ENCODE measurements at places on chromosomes 1 and 21.

DNA sequence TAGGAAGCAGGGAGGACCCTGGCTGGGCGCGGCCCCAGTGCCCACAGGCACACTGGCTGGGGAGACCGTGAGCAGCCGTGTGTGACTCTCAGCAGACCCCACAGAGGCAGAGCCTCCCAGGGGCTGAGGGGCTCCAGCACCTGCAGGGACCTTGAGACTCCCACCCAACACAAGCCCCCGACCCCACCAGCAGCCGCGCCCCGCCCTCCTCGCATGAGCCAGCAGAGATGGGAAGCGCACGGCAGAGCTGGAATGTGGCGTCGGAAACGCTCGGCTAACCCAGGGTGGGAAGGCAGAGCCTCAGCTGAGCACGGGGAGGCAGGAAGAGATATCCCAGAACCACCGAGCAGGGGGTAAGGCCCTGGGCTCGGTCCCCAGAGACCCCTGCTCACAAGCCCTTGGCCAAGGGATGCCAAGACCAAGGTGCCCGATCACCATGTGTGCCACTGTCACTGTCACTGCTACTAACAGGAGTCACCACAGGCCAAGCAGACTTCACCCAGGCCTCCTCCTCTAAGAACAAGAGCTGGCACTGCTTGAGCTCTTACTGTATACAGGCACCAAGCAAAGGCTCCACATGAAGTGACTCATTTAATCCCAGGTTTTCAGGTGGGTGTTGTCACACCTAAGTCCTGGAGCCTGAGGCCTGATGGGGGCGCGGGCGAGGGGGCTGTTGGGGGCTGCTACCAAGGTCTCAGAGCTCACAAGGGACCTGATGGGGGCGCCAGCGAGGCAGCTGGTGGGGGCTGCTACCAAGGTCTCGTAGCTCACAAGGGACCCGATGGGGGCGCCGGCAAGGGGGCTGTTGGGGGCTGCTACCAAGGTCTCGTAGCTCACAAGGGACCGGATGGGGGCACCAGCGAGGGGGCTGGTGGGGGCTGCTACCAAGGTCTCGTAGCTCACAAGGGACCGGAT lies 20.1 kb downstream of the MEGF6 start:
- DNase-seq = no peak

DNA sequence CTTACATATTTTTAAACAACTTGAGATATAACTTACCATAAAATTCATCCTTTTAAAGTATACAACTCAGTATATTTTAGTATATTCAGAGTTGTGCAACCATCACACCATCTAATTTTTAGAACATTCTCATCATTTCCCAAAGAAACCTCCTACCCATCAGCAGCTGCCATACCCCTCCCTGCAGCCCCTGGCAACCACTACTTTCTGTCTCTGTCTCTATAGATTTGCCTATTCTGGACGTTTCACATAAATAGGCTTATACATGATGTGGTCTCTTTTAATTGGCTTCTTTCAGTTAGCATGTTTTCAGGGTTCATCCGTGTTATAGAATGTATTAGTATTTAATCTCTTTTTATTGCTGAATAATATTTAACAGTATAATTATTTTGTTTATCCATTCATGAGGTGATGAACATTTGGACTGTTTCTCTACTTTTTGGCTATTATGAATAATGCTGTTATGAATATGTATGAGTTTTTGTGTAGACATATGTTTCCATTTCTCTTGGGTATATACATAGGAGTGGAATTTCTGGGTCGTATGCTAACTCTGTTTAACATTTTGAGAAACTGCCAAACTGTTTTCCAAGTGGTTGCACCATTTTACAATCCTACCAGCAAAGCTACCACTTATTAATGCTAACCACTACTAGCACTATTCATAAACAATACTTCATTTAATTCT lies 29.5 kb downstream of the WDR26 start:
- DNase-seq = no peak

DNA sequence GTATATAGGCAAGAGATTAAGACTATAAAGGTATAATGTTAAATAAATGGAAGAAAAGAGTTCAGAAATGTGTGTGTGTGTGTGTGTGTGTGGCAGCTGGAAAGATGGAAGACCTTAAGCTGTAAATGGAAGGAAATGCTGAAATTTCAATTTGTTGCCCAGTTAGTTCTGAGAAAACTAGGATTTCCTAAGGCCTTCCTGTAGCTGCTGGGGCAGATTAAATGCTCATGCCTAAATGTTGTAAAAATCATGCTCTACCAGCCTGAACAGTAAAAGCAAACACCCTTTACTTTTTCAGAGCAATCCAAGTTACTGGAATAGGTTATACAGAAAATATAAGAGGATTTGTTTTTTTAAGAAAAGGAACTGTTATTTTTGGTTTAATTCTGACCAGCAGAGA lies 8.3 kb downstream of the ADCY10 start:
- DNase-seq = no peak

- DNase-seq = peak; percentile 54
These were observed 156.4 kb downstream of the PTPRU start for GRCh38 chr1:29392486-29393450.

- no peak for DNase-seq
These were observed 1156.3 kb upstream of the B3GALT2 start for GRCh38 chr1:194342484-194343262.

DNA sequence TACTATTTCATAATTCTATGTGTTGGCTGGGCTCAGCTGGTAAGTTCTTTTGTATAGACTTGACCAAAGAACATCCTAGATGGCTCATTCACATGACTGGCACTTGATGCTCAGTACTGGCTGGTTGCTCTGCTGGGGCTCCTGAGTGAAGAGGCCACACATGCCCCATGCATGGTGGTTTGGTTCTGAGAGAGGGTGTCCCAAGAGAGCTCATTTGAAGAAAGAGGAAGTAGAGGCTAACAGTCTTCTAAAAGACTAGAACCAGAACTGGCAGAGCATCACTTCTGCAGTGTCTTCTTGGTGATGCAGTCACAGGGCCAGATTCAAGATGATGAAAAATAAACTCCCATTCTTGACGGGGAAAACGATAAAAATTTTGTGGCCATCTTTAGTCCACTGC lies 5.2 kb upstream of the BACH1 start:
- no peak for DNase-seq

DNA sequence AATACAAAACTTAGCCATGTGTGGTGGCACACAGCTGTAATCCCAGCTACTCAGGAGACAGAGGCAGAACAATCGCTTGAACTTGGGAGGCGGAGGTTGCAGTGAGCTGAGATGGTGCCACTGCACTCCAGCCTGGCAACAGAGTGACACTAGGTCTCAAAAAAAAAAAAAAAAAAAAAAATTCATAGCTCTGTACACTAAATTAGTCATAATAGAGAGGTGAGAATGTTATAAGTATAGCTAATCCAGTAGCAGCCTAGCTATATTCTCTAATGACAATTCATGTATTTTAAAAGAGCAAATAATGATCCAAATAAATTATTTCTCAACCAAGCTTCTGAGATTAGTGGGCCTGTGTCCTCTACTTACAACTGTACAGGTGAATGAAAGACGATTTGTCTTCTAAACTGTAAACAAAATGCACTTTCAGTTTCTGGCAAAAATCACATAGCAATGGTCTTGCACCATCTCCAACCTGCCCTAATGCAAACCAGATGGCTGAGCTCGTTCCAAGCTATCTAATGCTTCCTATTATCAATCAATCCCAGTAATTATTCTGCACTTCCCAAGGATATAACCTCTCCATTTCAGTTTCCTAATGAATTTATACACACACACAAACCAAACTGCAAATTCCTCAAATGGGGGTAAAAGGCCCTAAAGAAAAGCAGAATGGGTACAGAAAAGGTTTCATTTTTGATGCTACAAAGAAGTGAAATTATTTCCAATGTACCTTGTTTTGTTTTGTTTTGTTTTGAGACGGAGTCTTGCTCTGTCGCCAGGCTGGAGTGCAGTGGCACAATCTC lies 56.5 kb downstream of the GATAD2B start:
- no peak for DNase-seq

GRCh38 chr1:1204425-1204920 lies 1.9 kb downstream of the TNFRSF18 start:
- DNase-seq = no peak

- no peak for DNase-seq
These were observed 51.5 kb downstream of the NAV1 start for GRCh38 chr1:201590474-201590873.

- DNase-seq = no peak
These were observed 28.4 kb downstream of the FCRL5 start for GRCh38 chr1:157523774-157524493.

- no peak for DNase-seq
These were observed 246.3 kb downstream of the SIPA1L2 start for GRCh38 chr1:232383455-232384123.

DNA sequence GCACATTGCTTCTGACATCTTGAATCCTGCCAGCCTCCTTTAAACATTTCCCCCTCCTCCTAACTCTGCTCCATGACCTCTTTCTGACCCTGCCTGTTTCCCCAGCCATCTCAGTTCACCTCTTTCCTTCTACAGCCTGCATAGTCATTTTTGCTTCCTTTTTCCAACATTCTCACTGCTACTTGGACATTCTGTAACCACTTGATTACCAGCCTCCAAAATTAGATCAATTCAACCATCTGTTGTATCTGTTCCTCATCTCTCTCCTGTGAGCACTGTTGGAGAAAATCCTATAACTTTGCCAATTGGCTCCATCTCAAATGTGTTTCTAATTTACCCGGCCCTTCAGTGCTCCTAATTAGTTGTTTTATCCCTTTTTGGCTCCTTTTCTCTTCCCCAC lies 27.5 kb upstream of the GPR88 start:
- no peak for DNase-seq

DNA sequence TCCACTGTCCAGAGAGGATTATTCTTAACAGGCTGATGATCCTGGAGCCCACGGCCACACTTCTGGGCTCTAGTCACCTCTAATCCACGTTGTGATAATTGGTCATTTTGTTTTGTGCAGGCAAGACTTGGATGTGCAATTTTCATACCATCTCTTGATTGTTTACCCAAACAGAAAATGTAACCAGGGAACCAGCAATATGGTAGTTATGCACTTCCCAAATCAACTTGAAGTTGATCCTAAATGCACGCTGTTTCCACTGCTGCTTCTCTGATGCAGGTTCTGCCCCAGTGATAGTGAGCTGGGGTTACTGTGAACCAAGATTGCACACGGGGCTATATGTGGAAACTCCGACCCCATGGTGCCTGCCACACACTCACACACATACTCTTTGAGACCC lies 14.7 kb upstream of the KCNJ15 start:
- DNase-seq = no peak

DNA sequence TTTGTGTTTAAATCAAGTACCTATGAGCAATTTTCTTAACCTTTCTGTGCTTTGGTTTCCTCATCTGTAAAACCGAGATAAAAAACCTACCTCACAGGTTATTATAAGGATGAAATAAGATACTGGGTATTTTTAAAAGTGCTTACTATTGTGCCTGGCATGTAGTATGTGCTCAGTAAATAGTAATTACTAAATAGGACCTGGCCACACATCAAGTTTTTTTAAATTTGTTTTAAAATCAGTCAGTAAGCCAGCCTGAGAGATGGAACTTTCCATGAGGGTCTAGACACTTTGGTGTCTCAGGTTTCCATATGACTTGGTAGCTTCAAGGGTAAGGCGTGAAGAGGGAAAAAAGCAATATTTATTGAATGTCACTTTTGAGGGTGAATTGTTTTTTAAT lies 7.0 kb upstream of the ATF3 start:
- no peak for DNase-seq

DNA sequence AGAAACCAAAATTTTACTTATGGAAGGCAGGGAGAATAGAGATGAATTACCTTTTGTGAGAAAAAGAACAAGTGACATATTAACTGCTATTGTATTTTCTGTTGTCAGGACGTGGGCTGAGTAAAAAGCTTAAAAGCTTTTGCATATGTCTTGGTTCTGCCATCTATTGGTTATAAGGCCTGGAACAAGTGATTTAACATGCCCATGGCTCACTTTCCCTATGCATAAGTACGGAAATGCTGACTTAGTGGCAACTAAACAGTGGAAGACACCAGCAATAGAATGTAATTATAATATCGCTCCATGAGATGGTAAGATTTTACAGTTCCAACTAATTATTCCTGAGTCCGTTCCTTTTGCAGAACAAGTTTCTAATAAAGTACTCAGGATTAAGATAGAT lies 6.7 kb upstream of the CTSS start:
- DNase-seq = no peak

DNA sequence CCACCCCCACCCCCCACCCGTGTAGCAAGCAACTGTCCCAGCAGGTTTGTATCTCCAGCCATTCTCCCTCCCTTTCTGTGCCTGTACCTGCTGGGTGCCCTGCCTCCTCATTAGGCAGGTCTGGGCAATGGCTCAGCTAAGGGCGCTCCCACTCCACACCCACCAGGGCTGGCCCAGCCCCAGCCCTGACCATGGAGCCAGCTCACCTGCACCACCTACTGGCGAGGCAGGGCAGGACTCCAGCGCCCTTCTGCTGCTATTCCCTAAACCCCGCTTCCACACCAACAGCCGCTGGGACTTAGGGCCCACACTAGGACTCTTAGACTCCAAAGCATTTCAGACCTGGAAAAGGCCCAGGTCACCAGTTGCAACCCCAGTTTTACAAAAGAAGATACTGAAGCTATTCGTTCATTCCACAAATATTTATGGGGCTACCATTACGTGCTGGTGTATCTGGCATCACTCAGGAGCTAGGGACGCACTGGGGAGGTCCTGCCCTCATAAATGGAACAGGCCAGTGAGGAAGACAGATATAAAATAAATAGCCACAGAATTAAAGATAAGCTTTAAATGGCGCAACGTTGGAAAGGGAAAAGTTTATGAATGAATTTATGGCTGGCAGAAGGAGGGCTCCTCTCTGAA lies 24.0 kb downstream of the PGLYRP3 start:
- no peak for DNase-seq

DNA sequence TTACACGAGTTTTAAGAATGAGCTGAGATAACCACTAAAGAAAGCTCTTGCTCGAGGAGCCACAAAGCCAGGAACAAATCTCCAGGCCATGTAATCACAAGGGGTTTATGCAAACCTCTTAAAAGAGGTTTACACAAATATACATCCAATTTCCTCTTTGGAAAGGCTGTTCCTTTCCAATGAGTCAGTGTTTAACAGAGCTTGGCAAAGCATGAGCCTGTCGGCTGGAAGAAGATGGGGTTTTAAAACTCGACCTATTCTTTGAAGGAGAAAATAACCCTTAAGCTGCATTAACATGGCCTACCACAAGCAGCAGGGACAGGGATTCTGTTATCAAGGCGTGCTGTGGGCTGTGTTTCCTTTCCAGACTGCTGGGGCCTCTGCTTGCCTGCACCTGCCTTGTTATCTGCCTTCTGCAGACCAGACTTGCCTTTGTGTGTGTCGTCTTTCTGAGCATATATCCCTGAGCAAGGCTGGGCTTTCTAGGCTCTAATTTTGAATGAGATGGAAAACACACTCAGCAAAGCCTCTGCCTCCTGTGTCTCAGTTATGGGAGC lies 40.6 kb upstream of the CYP2J2 start:
- no peak for DNase-seq

DNA sequence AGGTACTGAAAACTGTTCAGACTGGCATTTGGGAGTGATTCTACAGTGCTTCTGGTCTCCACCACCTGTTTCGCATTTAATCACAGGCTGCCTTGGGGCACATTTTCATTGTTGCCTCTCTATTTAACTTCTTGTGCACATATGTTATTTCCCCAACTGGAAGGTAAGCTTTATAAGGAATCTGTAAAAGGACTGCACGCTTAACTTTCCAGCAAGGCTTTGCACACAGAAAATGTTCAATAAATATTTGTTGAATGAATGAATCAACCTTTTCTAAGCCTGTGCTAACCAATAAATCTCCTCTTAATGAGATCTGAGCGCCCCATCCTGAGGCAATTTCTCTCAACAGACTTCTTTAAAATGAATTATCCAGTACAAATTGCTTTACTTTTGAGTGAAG lies 84.3 kb upstream of the ARHGAP29 start:
- no peak for DNase-seq

All from osteocyte (in vitro differentiated cells).